Stimulated activated CD8-positive, alpha-beta memory T cell treated with anti-CD3 and anti-CD28 coated beads, Interleukin-7, amount 100 ng/mL, for 1 hour (primary cell): ENCODE measurements at places on chromosomes 3 and 15.

- DNase-seq, result no peak
Measured at GRCh38 chr3:118927449-118927848, 107.2 kb downstream of the IGSF11 start.

DNA sequence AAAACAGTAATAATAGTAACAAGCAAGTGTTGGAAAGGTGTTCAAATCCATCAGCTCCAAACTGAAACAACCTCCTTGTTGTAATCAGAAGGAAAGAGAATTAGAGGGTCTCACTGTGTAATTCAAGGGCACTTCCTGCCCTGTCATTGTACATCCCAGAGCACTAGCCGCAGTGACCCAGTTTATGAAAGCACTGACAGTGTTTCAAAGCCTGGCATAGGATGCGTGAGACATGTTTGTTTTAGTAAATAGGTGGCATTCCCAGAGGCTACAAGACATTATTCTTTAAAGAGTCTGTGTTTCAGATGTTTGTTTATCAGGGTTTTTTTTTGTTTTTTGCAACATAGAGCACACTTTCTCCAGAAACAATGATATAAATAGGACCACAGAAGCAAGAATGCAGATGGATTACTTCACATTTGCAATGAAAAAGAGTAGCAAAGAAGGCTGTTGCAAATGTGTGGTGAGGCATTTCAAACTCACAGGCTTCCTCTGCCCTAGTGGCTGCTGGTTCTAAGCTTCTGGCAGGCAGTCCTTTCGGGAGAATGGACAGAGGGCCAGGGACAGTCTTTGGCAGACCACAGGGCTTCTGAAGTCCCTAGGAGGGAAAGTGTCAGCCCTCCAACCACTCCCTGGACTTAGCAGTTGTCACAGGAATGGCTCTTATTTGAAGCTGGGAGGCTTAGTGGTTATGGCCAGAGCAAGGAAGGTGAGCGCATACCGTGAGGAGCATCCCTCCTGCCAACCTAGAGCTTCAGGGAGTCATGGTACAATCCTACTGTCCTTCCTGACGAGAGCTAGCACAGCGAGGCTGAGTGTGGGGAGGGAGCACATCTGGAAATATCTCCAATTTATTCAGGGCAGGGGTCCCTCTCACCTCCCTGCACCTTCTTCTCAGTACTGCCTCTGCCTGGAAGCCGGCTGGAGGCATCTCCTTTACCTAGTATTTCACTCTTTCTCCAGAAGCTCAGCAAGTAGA lies 31.4 kb upstream of the TIPARP start:
- no peak for DNase-seq

GRCh38 chr3:190165253-190165652 lies 44.6 kb upstream of the P3H2 start:
- DNase-seq, result no peak

- DNase-seq, result no peak
Measured at GRCh38 chr15:45451265-45451664, 71.3 kb downstream of the SLC30A4 start.

- DNase-seq, result no peak
Measured at GRCh38 chr15:58285921-58286278, 145.9 kb upstream of the LIPC start.

DNA sequence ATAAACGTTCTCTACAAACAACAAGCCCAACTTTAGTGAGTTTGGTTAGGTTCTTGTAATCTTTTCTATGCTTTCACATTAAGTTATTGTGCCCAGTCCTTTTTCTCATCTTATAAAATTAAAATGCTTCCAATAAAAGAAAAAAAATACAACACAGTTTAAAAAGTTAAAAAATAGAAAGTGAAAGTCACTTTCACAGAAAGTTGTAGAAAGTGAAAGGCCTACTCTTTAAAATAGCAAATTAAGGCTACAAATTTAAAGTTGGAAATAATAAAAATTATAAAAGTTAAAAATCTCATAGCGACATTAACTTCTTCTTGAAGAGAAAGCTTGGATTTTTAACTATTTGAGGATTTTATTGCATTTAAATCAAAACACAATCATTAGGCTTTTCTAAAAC lies 35.9 kb downstream of the CD47 start:
- no peak for DNase-seq

GRCh38 chr15:83871808-83872559 lies 218.1 kb downstream of the ADAMTSL3 start:
- DNase-seq, result no peak

DNA sequence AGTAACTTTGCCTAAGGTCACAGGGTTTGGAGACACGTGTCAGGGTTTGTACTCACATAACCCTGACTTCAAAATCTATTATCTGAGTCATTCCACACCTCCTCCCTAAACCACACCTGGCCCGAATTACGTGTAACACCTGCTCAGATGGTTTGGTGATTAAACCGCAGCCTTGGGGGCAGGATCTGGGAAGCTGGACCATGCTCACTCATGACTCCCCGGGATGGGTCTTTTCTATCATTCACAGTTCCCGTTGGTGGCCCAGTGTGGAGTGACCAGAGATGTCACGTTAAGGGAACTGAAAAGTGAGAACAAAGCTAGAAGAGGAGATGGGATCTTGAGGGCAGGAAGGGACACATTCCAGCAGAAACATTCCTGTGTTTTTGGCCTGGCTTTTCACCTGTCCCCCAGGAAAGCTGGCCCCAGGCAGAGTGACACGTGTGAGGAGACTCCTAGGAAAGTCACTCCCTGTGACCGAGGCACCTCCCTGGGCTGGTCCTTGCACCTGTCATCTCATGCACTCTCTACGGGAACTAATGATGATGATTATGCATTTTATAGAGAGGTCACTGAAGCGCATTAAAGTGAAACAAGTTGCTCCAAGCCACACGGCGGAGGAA lies 75.4 kb upstream of the POMGNT2 start:
- DNase-seq, result no peak

- no peak for DNase-seq
Measured at GRCh38 chr3:122688996-122689395, 8.4 kb downstream of the PARP14 start.

- no peak for DNase-seq
Measured at GRCh38 chr3:39762537-39763070, 46.8 kb upstream of the MYRIP start.

DNA sequence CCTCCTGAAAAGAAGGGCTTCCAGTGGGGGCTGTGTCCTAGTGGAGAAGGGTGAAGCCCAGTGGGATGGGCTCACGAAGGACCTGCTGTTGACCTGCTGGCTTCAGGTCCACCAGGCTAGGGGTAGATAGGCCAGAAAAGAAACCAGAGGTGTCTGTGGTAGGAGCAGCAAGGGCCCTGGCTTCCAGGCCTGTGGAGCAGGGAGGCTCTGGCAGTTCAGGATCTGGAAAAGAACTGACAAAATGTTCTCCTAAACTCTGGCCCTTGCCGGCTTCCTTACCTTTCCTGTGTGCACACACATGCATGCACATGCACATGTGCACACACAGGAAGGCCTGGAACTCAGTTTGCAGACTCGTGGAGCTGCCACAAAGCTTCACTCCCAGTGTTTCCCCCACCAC lies 49.7 kb downstream of the ABHD2 start:
- no peak for DNase-seq

DNA sequence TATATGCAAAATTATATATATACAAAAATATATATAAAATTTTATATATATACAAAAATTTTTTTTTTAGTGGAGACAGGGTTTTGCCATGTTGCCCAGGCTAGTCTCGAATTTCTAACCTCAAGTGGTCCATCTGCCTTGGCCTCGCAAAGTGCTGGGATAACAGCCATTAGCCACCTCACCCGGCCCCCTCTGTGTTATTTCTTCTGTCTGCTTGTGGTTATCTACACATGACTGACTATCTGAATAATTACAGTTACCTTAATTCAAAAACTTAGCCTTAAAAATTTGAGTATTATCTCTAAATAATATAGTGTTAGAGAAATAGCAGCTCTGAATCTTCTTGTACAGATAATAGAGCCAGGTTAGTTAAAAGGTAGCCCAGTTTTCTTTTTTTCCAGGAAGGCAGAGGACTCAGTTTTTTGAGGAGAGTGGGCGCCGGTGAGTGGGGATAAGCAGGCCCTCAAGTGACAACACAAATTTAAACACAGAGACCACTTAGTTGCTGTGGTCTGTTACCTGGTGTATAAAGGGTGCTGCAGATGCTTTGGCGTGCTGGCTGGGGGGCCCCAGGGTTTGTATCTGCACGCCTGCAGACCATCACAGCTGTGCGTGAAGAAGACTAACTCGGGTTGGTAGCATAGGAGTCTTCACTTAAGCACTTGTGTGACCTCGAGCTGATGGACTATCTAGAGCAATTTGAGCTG lies 83.7 kb downstream of the TRAK1 start:
- DNase-seq, result no peak

DNA sequence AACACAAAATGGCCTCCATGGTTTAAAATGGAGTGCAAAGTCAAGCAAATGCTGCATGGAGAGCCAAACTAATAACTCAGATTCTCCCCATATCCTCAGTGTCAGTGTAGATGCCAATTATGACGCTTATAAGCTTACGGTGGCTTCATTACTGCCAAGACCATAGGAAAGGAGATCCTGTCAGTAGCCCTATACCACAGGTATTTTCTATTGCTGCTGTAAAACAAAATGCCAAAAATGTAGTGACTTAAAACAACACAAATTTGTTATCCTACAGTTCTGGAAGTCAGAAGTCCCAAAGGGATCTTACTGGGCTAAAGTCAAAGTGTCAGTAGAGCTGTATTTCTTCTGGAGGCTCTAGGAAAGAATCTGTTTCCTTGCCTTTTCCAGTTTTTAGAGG lies 149.8 kb upstream of the GBE1 start:
- no peak for DNase-seq

DNA sequence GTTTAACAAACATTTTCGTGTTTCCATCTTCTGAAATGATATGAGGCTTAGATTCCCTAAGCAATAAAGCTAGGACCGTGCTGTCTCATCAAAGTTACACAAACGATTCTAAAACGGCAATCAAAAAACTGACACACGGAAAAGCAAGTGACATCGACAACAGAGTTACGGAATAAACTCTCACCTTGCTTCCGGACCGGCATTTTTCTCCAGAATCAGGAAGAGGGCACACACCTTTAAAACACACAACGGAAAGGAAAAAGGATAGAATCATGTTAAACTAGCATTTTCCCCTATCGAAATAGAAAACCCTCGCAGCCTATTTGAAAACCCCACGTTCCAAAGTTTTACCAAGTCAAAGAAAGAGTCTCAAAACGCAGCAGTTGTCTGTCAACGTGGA lies 1.4 kb downstream of the DLG1 start:
- no peak for DNase-seq

GRCh38 chr3:130242850-130243569 lies 102.5 kb upstream of the COL6A5 start:
- no peak for DNase-seq

DNA sequence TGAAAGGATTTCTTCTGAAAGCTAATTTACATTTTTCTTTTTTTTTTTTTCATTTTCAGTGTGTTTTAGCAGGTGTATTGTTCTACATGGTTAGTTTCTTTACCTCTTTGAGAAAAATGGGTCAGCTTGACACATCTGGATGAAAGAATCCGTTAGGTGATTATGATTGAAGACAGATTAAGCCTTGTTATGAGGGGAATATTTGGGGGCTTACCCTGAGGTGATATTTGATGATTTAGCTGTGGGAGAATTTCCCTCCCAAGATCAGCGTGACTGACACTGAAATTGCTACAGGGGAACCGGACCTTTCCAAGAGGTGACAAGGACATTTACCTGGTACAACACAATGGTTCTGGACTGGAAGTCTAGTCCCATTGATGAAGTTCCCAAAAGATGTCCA lies 147.5 kb downstream of the NFKBIZ start:
- DNase-seq, result no peak

- DNase-seq, result no peak
Measured at GRCh38 chr3:50390508-50391224, 31.3 kb upstream of the TMEM115 start.

- DNase-seq, result no peak
Measured at GRCh38 chr3:159751752-159752151, 236.9 kb upstream of the IL12A start.

GRCh38 chr15:66613743-66614142 lies 47.9 kb upstream of the LCTL start:
- DNase-seq, result no peak

GRCh38 chr15:82831894-82832600 lies 22.6 kb downstream of the WHAMM start:
- DNase-seq, result no peak

- no peak for DNase-seq
Measured at GRCh38 chr15:47407692-47408091, 309.6 kb upstream of the SEMA6D start.

DNA sequence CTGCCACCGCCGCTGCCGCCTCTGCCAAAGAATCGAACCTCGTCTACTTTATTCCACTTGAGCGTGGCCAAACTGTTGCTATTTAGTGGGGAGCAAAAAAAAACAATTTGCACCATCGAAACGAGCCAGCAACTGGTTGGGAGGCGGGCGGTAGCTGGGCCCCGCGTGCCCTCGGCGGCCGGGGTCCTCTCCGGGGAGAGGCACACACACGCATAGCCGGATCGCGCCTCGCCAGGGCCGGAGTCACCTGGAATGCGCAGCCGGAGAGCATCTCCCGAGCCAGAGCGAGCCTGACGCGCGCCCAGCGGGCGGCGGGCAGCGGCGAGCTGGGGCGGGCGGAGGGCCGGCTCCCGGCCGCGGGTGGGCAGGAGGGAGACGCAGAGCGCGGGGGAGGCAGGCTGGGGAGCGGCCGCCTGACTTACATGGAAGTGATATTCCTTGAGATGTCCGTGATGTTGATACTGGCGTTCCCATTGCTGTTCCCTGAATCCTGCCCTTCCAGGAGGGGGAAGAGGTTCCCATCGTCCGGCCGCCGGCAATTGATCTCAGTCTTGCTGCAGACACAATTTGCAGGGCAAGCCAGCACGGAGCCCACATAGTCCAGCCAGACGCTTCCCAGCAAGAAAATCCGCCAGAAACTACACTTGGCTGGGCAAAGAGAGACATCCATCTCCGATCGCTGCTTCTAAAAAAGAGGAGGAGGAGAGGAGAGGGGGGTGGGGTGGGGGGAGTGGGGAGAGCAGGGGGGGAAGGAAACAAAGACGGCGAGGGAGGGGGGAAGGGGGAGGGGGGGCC lies 858 bp downstream of the NTRK3 start:
- DNase-seq, result no peak

DNA sequence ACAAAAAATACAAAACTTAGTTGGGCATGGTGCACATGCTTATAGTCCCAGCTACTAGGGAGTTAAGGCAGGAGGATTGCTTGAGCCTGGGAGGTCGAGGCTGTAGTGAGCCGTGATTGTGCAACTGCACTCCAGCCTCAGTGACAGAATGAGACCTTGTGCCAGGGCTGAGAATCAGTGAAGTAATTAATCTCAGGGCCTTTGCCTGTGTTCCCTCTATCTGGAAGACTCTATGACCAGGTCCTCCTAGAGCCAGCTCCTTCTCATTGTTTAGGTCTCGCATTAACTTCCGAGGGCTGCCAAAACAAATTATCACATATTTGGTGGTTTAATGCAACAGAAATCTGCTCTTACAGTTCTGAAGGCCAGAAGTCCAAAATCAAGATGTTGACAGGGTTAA lies 41.4 kb upstream of the FLNB start:
- no peak for DNase-seq

GRCh38 chr15:31314380-31314779 lies 12.3 kb upstream of the KLF13 start:
- DNase-seq, result no peak
